ENCODE measurements at places on chromosomes 6 and 20. TPM values are rescaled to one million over a fixed set of nuclear protein-coding genes. Genes with fewer than 3 reads are reported as not detected.

The MYB gene
- polyA plus RNA-seq = 1.2 TPM

The DNMT3B gene
- polyA plus RNA-seq = 0.31 TPM

The CLIC5 gene
- 0.43 TPM for polyA plus RNA-seq

The MRS2 gene
- polyA plus RNA-seq = 19.7 TPM

The RALGAPA2 gene
- polyA plus RNA-seq = 12.1 TPM

The SAMD10 gene
- 6.6 TPM for polyA plus RNA-seq

The RIPPLY2 gene
- polyA plus RNA-seq = 1.5 TPM

The SLC17A1 gene
- polyA plus RNA-seq = not detected

DNA sequence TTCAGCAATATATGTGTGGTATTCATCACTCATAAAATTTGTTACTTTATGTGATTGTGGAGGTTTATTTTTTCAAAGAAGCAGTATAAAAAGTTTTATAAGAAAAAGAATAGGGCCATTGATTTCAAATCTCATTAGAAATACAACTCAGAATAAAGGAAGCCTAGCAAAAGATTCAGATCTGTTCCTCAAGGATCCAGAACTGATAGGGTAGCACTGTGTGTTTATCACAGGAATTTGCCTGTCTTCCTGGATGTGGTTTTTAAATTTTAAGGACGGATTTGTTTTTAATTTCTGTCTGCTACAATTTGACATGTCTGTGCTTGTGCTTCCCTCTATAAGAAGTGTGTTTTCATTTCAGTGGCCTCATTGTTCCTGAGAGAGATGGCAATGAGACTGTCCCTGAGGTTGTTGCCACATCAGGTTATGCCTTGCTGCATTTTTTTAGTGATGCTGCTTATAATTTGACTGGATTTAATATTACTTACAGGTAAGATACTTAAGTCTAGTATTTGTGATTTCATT is 74.6 kb downstream of the ATRN start:
- DNase-seq = no peak
- no peak overlapping the region for H3K4me3 ChIP-seq
- H3K27ac ChIP-seq = no peak overlapping the region
- H3K36me3 ChIP-seq = peaks cover 5% of the 10 kb centered on the region
- H3K4me1 ChIP-seq = peaks cover 15% of the 10 kb centered on the region

DNA sequence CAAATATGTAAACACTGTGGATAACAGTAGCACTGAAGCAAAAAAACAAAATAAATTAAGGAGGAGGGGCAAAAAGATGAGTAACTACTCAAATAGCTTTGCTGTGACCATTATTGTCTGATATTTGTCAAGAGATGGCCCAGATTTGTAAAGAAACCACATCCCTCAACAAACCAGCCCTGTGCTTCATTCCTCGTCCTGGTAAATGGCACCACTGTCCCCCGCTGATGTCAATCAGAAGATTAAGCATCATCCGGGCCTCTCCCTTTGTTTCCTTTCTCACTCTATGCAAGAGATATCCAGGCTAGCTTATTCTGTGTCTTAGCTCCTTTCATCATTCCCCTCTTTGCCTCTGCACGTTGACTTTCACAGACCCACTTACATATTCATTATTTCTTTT is 259.0 kb downstream of the SYNE1 start:
- H3K4me3 ChIP-seq = peak overlapping the region; percentile 42
- H3K36me3 ChIP-seq = peaks cover 10% of the 10 kb centered on the region
- peak overlapping the region; percentile 89 for H3K27ac ChIP-seq
- peaks cover 10% of the 10 kb centered on the region for H3K4me1 ChIP-seq
- no peaks in the 10 kb centered on the region for H3K27me3 ChIP-seq

- no peak overlapping the region for H3K4me3 ChIP-seq
- no peak overlapping the region for H3K27ac ChIP-seq
- no peaks in the 10 kb centered on the region for H3K36me3 ChIP-seq
- H3K4me1 ChIP-seq = peaks cover 51% of the 10 kb centered on the region
- no peak for DNase-seq
Observed at GRCh38 chr6:156917213-156917612, 140.0 kb downstream of the ARID1B start.

DNA sequence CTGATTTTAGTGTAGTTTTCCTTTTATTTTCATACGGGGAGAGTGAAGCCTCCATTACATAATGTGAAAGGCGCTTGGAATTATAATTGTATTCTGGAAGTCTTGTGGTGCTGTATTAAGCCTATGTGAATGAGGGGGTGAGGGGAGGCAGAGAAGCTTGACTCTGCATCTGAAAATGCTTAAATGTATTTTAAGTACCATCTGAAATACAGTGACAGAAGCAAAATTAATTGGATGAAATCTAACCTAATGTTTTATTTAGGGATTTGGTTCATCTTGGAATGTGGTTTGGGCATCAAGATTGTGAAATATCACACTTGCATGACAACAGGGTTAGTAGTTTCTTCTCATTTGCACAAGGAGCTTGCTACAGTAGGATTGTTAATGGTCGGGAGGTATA is 41.2 kb downstream of the TMEM200A start:
- no peaks in the 10 kb centered on the region for H3K4me1 ChIP-seq
- DNase-seq = no peak
- H3K27ac ChIP-seq = no peak overlapping the region
- no peaks in the 10 kb centered on the region for H3K36me3 ChIP-seq

DNA sequence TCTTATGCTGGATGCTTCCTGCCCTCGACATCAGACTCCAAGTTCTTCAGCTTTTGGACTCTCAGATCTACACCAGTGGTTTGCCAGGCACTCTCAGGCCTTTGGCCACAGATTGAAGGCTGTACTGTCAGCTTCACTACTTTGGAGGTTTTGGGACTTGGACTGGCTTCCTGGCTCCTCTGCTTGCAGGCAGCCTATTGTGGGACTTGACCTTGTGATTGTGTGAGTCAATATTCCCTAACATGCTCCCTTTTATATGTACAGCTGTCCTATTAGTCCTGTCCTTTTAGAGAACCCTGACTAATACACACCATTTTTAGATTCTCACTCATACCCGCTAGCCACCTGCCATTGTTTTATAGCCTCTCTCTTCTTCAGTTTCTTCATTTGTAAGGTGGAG is 382.1 kb upstream of the TSHZ2 start:
- no peaks in the 10 kb centered on the region for H3K27me3 ChIP-seq
- H3K4me1 ChIP-seq = no peaks in the 10 kb centered on the region
- no peaks in the 10 kb centered on the region for H3K36me3 ChIP-seq
- no peak overlapping the region for H3K27ac ChIP-seq
- no peak overlapping the region for H3K4me3 ChIP-seq

DNA sequence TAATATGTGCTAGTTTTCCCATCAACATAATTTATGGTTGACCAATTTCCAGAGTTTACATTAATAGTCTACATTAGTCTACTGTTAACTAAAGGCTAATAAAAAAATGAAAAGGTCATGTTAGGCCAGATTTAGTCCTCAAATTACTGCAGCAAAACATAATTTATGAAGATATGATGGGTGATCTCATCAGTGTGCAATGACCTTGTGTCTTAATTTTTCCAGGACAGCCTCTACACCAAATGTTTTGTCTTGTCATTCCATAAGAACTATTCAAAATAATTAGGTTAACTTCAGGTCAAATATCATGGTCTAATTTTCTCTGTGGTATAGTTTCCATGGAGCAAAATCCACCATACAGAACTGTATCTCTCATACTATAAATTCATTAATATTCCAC is 234.2 kb downstream of the COL12A1 start:
- no peaks in the 10 kb centered on the region for H3K4me1 ChIP-seq
- DNase-seq = no peak
- H3K36me3 ChIP-seq = no peaks in the 10 kb centered on the region
- no peak overlapping the region for H3K27ac ChIP-seq
- no peaks in the 10 kb centered on the region for H3K27me3 ChIP-seq

GRCh38 chr6:75116946-75117345 is 88.9 kb downstream of the COL12A1 start:
- H3K4me1 ChIP-seq = peaks cover 16% of the 10 kb centered on the region
- H3K4me3 ChIP-seq = no peak overlapping the region
- DNase-seq = no peak
- no peaks in the 10 kb centered on the region for H3K27me3 ChIP-seq
- H3K27ac ChIP-seq = no peak overlapping the region

DNA sequence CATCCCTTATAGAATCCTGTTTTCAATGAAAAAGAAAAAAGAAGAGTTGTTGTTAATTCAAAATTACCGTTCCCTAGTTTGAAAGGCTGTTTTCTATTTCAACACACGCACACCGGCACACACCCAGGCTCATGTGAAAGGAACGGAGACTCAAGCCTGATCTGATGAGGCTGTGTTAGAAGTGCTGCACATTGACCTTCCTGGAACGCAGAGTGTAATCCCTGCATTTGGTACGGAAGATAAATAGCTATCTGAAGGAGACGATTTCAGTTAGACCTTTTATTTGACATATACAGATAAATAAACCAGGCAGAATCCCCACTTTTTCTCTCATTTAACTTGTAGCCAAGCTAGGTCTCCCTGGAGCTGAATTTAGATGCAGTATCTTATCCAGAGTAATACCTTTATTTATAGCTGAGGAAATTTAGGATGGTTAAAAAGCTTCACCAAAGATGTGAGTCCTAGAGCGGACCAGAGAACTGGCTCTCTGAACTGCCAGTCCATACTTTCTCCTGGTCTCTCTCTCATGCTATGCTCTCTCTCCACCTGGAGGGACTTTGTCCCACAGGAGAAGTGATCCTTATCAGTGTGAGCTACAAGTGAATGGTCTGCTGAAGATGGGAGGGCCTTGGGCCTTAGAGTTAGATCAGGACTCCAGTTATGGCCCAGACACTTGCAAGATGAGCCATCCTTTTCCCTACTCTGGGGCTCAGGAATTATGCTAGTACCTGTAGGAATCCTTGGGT is 30.6 kb downstream of the MAP3K4 start:
- no peak overlapping the region for H3K4me3 ChIP-seq
- H3K27me3 ChIP-seq = no peaks in the 10 kb centered on the region
- no peaks in the 10 kb centered on the region for H3K4me1 ChIP-seq

- H3K36me3 ChIP-seq = no peaks in the 10 kb centered on the region
- no peak overlapping the region for H3K27ac ChIP-seq
- H3K4me1 ChIP-seq = peaks cover 17% of the 10 kb centered on the region
Observed at GRCh38 chr20:10527781-10528180, 92.7 kb downstream of the SLX4IP start.

DNA sequence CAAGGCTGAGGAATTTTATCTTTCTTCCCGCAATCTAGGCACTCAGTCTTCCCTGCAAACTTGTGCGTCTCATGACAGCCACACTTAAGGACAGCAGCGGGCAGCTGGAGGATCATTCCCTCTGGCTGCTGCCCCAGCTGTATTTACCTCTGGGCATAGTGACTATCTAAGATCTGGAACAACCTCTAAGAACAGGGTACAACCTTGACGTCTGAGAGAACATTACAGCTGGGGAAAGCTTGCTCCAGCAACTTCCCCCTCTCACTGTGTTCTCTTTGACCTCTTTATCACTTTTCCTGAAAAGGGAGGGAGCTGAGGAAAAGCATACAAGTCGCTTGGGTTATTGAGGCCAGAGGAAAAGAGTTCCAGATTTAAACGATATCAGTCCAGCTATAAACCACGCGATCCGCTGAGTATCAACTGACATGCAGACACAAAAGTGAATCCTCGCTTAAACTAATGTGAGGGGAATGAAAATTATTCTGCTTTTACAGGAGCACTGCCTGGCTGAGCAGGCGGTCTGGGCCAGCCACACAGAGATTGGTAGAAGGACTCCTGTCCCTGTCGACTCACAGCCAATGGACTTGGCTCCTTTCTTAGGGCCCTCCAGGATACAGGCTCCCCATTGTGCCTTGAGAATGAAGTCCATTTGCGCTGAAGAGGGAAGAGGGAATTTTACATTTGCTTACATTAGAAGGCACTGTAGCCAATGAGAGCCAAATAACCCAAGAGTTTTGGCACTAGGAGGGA is 153.3 kb downstream of the QRSL1 start:
- peak; percentile 81 for DNase-seq
- peak overlapping the region; percentile 82 for H3K27ac ChIP-seq
- H3K4me3 ChIP-seq = peak overlapping the region; percentile 6
- no peaks in the 10 kb centered on the region for H3K27me3 ChIP-seq
- H3K4me1 ChIP-seq = peaks cover 24% of the 10 kb centered on the region

DNA sequence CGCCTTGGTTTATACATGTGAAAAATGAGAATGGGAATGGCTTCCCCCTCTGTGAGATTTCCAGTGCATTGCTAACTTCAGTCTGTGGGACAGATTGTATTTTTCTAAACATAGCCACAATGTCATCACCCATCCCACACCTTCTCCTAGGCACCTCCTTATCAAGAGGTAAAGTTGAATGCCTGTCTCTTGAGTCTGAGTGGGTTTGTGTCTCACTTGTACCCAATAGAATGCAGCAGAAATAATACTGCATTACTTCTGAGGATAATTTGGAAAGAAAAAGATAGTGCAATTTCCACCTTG is 27.9 kb downstream of the RIN2 start:
- H3K27me3 ChIP-seq = no peaks in the 10 kb centered on the region
- H3K4me3 ChIP-seq = no peak overlapping the region
- no peak overlapping the region for H3K27ac ChIP-seq
- H3K4me1 ChIP-seq = peaks cover 16% of the 10 kb centered on the region
- no peak for DNase-seq

DNA sequence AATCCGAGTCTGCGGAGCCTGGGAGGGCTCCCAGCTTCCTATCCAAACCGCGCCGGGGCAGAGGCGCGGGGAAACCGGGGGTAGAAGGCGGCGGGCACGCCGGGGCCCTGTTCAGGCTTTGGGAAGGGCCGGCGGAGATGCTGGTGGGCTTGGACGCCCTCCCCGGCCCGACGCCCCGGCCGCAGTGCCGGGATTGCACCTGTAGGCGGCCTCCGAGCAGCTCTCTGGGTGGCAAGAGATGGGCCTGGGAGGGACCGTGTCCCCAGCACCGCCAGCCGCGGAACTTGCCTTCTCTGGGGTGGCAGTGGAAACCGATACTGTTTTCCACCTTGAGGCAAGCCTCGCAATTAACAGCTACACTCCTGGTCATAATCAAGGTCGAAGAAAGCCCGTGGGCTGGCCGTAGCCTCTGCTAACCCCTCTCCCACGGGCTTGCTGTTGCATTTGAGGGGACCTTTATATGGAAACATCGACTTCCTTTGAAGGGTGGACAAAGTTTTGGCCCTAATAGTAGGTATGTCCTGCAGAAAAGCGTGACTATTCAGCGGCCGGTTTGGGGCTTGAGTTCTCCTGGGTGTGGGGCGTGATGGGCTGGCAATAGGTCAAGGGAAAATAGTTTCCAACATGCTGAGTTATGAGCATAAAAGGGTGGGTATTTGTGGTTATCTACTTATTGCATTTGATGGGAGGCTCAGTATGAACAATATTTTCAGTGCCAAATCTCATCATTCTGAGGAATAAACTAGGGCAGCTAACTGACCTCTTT is 1.1 kb upstream of the JAG1 start:
- peak; percentile 84 for DNase-seq
- peak overlapping the region; percentile 99 for H3K27ac ChIP-seq
- H3K4me3 ChIP-seq = peak overlapping the region; percentile 93
- H3K4me1 ChIP-seq = peaks cover 13% of the 10 kb centered on the region
- no peaks in the 10 kb centered on the region for H3K27me3 ChIP-seq

DNA sequence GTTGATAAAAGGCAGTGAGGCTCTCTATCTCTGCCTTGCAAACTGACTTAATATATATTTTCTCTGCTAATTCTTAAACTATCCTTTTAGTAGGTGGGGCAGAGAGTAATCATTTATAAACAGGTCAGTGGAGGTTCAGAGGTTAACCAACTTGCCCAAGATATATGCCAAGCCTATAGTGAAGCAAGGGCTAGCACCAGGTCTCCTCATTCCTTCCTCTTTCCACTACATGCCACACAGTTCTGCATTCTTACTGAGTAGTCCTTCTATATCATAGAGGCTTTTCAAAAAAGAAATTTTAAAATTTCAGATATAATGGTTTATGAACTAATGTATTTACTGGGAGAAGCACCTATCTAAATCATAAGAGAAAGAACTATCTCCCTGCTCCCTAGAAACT is 8.5 kb downstream of the ARG1 start:
- no peaks in the 10 kb centered on the region for H3K27me3 ChIP-seq
- no peak for DNase-seq
- H3K27ac ChIP-seq = no peak overlapping the region

- peak overlapping the region; percentile 76 for H3K27ac ChIP-seq
- no peak for DNase-seq
- peaks cover 4% of the 10 kb centered on the region for H3K36me3 ChIP-seq
- no peaks in the 10 kb centered on the region for H3K27me3 ChIP-seq
Observed at GRCh38 chr6:35026434-35027222, 114.5 kb downstream of the TCP11 start.
